Head of caudate nucleus (tissue), 42 donors: ENCODE measurements at places on chromosomes 6 and 20.

DNA sequence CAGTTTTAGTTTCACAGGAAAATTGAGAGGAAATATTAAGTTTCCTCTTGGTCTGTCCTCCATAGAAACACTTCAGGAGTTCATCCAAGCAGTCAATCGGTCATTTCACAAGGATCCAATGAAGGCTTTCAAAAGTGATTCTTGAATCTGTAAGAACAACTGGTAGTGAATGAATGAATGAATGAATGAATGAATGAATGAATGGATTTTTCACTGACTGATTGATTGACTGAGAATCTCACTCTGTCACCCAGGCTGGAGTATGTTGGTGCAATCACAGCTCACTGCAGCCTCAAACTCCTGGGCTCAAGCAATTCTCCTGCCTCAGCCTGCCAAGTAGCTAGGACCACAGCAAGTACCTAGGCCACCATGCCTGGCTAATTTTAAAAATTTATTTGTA, 39.4 kb upstream of the TAF8 start:
- DNase-seq = no peak

DNA sequence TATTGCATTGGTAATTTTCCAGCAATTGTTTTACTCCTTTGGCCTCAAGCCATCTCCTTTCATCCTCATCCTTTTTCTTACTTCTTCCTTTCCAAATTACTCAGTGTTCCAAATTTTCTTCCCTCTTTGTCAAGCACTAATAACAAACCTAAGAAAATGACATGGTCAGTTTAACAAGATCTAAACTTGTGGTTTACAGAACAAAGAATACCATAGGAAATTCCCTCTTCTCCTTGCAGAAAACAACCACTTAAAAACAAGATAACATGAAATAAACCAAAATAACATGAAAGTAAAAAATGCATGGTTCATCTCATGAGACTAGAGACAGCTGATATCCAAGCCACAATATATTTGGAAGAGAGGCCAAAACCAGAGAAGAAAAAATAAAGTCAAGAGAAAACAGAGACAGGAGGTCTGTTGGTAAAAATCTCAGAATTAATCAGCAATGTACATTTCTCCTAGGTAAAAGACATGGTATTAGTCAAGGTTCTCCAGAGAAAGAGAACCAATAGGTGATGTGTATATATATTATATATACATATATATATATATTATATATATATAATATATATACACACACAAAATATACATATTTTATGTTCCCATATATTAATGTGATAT, 51.0 kb upstream of the SENP6 start:
- no peak for DNase-seq

DNA sequence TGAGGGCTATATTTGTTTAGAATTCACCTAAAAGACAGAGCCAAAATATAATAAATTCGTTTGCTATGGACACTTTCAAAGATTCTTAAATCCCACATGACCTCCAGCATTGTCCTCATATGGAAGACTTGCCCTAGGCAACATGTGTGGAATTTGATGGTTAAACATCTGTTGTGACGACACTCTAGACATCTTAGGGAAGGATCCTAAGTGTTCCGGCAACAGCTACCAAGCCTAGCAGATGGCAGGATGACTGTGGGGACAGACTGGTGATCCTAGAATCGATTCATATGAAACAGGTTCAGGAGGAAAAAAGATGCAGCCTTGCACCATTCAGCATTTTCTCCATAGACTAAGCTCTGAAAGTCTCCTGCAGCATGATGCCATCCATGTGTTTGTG, 77.6 kb upstream of the BACH2 start:
- DNase-seq = no peak

DNA sequence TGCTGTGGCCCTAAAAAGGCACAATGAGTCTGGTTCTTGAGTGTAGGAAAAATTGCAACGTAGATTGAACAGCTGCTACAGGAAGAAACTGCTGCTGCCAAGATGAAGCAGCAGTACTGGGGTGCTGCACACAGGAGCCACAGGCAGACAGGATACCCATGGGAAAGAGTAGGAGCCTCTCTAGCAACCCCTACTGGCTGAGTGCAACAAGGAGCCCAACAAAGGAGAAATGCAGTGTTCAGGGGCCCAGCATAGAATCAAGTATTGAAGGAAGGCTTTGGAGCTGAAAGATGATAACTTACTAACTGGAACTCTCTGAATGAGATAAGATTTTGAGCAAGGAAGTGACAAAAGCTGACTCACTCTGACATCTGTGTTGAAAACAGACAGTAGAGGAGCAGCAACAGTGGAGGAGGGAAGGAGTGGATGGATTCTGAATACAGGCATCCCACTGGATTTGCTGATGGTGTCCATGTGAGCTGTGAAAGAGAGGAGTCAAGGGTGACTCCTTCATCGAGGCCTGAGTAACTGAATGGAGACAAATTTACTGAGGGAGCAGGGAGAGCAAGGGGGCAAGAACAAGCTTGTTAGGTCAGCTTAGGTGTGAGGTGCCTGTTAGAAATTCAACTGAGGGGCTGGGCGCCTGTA, 534.7 kb upstream of the JARID2 start:
- DNase-seq = no peak

DNA sequence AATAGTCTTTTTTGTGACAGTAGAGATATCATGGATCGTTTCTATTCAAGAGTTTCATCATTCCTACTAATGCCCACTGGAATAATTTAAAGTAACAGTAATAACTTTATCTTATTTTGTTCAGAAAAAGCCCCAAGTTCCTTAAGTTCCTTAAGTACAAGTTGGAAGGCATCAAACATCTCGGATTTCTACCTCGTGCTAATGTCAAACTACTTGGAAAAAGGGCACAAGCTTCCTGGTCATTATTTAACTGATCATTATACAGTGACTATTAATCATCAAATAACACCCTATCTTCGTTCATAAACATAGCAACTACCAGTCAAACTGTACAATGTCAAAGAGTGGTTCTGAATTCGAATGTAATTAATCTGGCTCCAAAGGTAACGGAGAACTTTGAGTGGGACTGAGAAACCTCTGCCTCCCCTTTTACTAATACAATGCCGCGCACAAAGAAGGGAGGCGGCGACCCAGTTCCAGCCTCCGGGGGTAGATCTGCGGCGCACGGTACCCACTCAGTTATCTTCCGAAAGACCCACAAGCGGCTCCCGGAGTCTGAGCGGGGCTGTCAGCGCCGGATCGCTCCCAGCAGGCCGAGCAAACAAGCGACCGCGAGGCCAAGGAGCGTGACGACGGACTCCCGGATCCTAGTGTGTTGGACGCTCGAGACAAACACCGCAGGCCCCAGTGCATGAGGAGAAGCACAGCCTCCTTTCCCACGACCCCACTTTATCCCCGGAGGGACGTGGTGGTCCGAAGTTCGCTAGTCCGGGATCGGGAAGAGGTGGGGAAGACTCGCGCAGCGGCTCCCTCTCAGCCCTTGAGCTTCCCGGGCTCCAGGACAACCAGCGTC, 716 bp downstream of the SHPRH start:
- DNase-seq = peak; percentile 61

GRCh38 chr20:19926591-19926990, 90.6 kb upstream of the NAA20 start:
- DNase-seq = no peak

DNA sequence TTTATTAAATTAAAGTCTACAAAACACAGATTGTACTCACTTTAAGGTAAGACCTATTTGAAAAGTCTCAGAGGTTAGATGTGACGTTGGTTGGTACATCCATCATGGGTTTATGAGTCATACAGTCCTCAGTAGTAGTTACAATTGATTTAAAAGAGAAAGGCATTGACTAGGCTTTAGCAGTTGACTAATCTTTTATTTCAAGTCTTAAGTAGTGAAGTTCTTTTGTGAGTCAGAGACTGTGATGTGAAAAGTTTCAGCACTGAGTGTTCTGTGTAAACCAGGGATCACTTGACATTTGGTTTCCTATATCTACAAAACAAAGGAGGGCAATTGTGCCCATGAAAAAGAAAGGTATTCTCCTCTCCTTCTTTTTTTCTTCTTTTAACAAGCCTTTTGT, 221.3 kb downstream of the GRIK2 start:
- DNase-seq = no peak

DNA sequence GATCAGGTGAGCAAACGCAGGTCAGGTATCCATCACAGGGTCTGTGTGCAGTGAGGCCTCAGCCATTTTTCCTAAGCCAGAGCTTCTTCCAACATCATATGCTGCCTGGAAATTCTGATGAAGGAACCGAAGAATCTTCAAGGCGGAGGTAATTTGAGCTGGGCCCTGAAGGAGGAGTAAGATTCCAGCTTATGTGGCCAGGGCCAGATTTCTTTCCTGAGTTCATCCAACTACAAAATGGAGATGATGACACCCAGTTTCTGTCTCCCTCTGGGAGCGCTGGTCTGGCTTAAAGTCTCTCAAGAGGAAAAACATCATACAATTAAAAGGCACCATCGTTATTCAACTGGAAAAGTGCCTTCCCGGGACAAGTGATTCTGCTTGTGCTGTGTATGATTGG, 6.9 kb upstream of the MANBAL start:
- no peak for DNase-seq

DNA sequence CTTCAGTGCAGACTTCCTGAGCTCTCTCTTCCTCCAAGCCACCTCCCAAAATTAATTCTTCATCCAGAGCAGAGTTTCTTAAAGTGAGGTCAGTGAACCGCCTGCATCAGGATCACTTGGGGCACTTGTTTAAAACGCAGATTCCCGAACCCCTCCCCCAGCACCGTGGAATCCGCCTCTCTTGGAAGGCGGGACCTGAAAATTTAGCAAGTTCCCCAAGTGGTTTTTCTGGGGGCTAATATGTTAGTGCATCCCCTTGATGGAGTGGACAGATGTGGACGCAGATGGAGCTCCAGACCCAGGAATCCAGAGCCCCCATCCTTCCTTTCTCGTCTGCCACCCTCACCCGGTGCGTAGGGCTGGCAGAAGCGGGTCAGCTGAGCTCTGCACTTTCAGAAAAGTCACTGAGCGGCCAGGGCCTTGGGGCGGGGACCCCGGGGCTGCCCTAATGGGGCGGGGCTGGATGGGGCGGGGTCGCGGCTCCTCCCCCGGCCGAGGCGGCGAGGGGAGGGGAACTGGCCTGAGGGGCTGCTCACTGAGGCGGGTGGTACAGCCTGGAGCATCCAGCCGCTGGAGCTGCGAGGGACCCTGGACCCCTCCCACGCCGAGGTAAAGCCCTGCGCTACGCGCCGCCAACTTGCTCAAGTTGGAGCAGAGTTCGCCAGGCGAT, at the start of the genes DEFB124 and REM1:
Gene DEFB124 (minus strand): TSS at position 370 of the 670 bp plus-strand sequence. CDS start 2,114 bp downstream, outside the sequence.
Gene REM1 (plus strand): TSS at position 531 of the 670 bp plus-strand sequence. CDS start 1,158 bp downstream, outside the sequence.
- no peak for DNase-seq

DNA sequence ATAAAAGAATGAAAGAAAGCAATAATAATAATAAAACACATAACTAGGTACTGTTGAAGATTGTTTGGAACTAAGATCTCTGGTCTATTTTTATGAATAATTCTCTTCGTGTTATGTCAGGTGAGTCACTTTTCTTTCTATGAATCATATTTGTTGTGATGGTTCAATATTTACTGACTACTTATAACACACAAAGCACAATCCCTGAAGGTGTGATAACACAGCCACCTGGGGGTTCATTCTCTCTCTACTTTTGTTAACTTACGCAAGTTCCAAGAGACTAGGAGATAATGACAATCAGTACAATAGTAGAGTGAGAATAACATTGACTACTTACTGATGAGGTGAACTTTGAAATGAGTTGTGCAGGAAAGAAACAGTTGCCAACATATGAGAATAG, 149.9 kb downstream of the IBTK start:
- DNase-seq = no peak

DNA sequence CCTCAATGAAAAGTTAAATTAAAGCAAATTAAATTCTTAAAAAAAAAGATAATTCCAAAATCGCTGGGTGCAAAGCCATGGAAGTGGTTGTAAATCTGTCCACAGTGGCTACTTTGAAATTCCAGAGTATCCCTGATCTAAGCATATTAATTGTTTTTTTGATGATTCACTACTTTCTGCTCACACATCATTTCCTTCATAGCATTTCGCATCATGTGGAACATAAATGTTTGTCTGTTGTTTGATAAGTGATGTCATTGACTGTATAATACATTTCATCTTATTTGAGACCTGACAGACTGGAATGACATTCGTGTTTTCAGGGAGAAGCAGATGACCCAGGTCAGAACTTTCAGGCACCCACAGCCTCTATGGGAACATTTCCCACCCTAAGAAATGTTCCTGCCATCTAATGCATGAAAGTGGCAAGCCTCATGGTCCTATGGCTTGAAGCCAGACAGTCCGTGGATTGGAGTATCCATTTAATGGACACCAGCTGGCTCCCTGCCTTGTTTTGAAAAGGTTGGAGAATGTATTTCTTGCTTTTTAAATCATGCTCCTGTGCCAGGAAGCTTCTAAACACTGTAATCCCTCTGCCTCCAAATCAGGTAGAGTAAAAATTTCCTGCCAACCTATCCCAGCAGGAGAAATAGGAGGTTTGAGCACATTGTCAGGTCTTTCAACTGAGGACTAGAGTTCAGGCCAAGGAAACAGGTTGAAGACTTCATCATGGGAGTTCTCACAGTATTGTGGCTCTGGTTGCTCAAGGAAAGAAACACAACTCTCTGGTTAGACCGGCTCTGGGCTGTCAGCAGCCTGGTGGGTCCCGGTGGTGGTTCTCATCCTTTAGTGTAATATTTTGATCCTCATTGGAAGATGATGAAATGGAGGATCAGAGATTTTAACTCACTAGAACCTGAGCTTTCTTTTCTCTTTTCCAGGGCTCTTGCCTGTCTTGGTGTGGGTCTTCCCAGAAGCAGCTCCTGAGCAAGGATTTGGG, 157.9 kb downstream of the SLC24A3 start:
- no peak for DNase-seq

- DNase-seq = no peak
Measured at GRCh38 chr20:43996240-43996930, 81.7 kb downstream of the TOX2 start.

DNA sequence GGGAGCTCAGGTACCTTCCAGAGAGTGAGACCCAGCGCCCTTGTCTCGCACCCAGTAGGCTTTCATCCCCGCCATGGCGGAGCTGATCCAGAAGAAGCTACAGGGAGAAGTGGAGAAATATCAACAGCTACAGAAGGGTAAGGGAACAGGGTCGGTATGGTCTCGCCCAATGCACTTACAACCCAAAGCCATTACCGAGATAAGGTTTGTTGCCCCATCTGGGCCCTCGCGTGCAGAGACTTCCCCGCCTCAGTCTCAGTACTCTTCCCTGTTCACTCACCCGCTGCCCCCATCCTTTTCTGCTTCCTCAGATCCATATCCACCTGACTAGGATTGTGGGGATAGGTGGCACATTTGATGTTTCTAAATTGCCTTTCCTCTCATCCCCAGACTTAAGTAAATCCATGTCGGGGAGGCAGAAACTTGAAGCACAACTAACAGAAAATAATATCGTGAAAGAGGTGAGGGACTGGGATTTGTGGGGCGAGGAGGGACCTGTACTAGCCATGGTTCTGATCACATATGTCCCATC, 449 bp downstream of the PFDN6 start:
- DNase-seq = no peak

DNA sequence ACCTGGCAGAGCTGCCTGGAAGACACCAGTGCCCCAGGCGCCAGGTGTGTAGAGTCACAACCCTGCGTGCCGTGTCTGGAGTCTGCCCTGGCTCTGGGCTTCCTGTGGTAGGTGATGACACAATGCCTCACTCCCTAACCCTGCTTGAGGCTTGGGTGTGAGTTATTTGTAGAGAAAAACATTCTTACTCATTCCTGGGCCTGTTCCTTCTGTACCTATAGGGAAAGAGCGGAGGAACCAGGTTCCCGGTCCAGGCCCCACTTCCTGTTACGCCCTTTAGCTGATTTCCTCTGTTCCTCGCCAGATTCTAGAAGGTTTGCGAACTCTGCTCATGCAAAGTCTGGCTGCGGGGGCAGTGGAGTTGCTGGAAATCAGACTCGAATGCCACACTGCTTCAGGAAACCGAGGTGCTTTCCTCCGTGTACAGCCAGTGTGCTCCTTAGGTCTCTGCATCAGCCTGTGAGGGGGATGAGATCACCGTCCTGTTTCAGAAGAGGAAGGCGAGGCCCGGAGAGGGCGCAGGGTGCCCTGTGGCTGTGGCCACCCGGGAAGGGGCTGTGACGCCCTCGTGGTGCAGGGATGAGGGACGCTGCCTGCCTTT, 67.1 kb upstream of the DUSP22 start:
- DNase-seq = no peak
